Left cardiac atrium (tissue), 4 donors: ENCODE measurements at places on chromosomes 4 and X. TPM values are rescaled to one million over a fixed set of nuclear protein-coding genes. Genes with fewer than 3 reads are reported as not detected.
A peak's percentile ranks its signal among the peaks of the same experiment; 100 is the strongest.

GRCh38 chr4:14926368-14926767, 75.9 kb upstream of the CPEB2 start:
- no peak for DNase-seq

GRCh38 chr4:25807102-25807728, 55.6 kb downstream of the SEL1L3 start:
- no peak for DNase-seq

CXorf49 gene
- total RNA-seq, result not detected

DNA sequence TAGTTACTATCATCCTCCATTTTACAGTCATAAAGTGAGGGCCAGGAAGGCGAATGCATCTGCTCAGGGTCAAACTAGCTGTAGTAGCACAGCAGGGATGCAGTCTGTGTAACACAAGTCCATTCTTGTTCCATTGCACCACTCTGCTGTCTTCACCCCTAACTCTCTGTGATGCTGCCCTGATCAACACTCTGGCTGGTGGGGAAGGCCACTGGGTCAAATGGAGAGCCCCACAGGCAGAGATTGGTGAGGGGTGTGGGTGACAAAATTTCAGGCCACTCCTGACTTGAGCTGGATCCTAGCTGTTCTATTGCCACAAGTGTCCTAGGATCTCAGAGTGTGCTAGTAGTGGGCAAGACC, 136.5 kb downstream of the PJA1 start:
- no peak for DNase-seq

CSAG3 gene
- total RNA-seq, result not detected

DNA sequence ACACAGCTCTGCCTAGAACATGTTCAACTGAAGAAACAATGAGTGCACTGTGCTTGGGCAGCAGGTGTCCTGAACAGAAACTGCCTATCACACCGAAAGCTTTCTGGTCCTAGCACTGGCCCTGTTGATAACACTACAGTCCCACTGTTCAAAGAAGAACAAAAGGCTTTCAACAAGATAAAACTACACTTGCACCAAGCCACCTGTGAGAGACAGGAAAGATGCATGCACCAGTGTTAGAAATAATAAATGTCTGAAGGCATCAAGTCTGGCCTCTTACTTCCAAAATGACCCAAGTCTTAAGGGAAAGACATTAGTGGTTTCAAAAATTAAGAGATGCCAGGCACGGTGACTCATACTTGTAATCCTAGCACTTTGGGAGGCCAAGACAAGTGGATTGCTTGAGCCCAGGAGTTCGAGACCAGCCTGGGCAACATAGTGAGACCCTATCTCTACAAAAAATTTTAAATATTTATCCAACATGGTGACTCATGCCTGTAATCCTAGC, 68.7 kb downstream of the APBB2 start:
- no peak for DNase-seq

MAOB gene
- total RNA-seq, result 98.1 TPM

GRCh38 chrX:74788545-74789086, 136.6 kb downstream of the NEXMIF start:
- no peak for DNase-seq

PDCL2 gene
- not detected for total RNA-seq

GRCh38 chr4:120685756-120686278, 236.7 kb downstream of the PRDM5 start:
- DNase-seq, result no peak

GRCh38 chrX:140744085-140744484, 34.5 kb downstream of the LINC00632 start:
- DNase-seq, result no peak

GAGE12C gene
- not detected for total RNA-seq

DNA sequence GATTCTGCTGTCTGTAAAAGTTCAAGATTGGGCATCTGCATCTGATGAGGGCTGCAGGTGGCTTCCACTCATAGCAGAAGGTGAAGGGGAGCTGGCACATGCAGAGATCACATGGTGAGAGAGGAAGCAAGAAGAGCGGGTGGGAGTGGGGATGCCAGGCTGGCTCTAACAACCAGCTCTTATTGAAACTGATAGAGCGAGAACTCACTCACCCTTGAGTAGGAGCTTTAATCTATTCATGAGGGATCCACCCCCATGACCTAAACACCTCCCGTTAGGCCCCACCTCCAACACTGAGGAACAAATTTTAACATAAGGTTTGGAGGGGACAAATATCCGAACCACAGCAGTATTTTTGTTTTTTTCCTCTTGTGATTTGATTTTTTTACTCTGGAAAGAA, 45.8 kb downstream of the PHOX2B start:
- DNase-seq, result no peak

DNA sequence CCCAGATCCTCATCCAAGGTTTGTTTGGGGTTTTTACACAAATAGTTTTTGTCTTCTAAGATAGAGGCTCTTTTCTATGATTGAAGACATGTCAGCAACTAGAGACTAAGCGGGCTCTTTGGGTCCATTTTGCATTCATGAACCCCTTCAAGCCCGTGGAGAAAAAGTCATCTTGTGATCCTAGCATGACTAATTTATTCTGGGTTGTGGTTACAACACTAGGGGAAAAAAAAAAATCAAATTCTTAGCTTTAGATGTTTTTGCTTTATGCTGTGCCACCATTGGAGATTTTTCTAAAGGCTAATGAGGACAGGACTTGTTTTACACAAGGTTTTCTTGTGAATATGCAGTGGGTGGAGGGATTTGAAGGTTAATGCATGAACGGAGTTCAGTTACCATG, 440.0 kb downstream of the PCDH7 start:
- no peak for DNase-seq

DNA sequence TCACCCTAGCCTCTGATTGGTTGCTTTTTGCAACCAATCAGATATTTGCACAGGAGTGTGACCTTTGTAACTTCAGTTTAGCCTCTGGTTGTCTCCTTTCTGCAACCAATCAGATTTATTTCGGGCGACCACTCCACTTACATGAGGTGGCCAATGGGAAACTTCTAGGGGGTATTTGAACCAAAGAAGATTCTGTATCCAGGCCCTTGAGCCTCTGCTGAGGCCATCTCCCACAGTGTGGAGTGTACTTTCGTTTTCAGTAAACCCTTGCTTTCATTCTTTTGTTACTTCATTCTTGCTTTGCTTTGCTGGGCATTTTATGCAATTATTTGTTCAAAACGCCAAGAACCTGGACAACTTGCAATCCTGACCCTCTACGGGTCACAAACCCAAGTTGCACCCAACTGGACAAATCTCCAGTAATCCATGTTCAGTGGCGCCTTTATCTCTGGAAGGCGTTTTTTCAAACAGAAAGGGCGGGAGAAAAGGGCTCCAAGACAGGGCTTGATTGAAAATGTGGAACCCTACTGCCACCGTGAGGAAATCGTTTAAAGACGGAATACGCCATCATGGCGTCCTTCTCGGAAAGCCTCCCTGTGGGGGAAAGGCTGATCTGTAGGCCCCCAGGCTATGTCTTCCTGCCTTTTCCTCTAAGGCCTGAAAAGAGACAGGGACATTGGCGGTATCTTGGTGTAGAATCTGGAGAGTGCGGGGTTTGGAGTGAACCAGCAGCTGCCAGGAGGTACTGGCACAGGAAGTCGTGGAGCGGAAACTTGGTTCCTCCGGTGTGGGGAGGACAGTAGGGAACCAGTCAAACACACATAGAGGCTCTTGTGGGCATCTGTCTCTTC, 184.6 kb downstream of the OR13H1 start:
- DNase-seq, result peak; percentile 74

MPC1L gene
- not detected for total RNA-seq

GRCh38 chr4:115711575-115711974, 598.2 kb upstream of the NDST4 start:
- no peak for DNase-seq

DNA sequence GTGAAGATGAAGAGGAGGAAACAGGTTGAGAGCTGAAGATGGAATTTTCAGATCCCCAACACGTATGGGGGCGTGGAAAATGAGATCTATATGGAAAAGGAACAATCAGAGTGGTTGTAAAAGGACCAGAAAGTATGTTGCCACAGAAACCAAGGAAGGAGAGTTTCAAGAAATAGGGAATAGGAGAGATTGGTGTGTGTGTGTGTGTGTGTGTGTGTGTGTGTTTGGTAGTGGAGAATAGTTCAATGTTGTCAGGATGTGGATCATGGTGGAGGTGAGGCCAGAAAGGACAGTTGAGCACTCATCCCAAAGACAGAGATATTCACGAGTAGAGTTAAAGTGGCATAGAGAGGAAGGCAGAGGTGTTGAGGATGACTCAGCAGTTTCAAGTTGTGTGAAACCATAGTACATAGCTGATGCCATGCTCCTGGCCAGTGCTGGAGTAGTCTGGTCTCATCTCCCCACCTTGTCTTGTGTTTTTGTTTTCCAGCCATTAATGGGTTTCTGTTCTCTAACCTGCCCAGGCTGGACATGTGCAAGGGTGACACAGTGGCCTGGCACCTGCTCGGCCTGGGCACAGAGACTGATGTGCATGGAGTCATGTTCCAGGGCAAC, 36.1 kb downstream of the HEPH start:
- no peak for DNase-seq

GRCh38 chr4:144384408-144384807, 243.9 kb upstream of the GYPA start:
- no peak for DNase-seq

GRCh38 chr4:183436417-183436816, 8.0 kb upstream of the CDKN2AIP start:
- no peak for DNase-seq

DNA sequence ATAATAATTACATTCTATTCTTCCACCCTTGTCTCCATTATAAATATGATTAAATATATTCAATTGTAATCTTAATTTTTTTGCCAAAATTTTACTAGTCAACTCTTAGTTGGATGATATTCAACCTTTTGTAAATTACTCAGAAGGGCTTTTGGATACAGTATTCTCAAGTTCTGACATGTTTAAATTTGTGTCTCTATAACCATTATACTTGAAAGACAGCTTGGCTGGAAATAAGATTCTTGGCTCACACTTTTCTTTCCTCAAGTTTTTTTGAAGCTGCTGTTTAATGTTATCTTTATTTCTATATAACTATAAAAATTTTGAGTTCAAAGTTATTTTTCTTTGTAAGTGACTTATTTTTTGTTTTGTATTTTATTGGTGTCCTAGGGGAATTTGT, 214.4 kb downstream of the ARAP2 start:
- no peak for DNase-seq

- no peak for DNase-seq
Observed at GRCh38 chr4:10535912-10536311, 78.7 kb upstream of the ZNF518B start.

DNA sequence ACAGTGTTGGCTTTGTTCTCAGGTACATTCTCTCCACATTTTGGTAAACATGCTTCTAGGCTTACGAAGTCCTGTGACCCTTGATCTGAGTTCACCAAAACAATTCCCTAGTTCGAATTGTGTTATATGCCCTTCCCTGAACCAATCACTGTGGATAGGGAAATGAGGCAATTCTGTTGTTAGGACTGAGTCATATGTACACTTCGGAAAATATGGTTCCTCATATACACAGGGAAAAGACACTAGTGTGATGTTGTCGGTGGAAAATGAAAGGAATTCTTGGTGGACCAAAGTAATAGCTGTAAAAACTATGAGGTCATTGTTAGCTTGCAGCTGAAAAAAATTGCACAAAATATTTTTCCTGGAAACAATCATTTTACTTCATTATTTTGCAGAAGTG, 46.6 kb upstream of the MAGEC2 start:
- DNase-seq, result no peak

CT45A1 gene
- not detected for total RNA-seq

DNA sequence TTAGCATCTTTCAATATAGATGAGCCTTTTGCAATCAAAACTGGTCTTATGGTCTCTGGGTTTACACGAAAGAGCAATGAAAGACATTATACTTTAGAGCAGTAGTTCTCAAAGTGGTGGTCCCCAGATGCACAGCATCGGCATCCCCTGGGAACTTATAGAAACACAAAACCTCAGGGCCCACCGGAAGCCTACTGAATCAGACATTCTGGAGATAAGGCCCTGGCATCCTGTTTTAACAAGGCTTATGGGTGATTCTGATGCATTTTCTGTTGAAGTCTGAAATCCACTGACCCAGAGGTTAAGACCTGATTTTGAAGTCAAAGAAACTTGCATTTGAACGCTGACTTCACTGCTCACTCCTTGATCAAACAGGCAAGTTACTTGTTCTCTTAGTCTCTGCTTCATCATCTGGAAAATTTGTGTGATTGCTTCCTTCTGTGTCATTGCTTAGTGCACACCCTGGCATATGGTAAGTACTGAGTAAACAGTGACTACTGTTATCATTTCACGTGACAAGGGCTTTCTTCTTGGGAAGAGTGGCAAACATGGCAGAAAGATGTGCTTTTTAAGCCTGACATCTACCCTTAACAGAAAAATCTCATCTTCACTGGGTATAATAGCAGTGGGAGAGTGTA, 14.5 kb downstream of the CHRNA9 start:
- no peak for DNase-seq

- no peak for DNase-seq
Observed at GRCh38 chrX:71989768-71990426, 79.3 kb downstream of the NHSL2 start.

PORCN gene
- total RNA-seq, result 11.1 TPM

GRCh38 chr4:71138007-71138615, 144.7 kb downstream of the DCK start:
- no peak for DNase-seq

RRH gene
- not detected for total RNA-seq

ADH1B gene
- total RNA-seq, result 523 TPM

DNA sequence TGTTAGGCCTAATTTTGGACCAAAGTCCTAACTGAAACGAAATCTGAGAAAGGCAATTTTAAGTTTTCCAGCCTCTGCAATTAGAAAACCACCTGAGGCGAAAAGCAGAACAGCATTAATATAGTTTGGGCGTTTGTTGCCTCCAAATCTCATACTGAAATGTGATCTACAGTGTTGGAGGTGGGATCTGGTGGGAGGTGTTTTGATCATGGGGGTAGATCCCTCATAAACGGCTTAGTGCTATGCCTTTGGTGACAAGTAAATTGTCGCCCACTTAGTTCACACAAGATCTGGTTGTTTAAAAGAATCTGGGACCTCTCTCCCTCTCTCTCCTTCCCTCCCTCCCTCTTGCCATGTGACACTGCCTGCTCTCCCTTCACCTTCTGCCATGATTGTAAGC, 5.7 kb downstream of the FAM241A start:
- no peak for DNase-seq

DNA sequence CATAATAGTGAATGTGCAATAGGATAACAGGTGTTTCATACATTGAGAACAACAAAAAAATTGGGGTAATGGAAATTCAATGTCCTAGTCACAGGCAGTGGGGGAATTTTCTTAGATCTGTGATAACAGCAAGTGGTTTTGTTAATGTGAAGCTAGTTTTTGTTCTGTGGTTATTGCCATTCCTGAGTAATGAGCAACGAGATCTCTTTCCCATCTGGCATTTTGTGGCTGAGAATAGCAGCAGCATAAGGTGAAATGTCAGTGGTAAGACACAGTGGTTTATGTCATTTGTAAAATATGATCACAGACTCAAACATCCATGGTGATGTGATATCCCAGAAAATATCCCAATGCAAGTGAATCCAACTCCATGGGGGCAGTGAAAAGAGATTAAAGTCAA, 497.5 kb downstream of the KCNIP4 start:
- DNase-seq, result no peak

GRCh38 chr4:11344916-11345315, 83.8 kb downstream of the HS3ST1 start:
- DNase-seq, result no peak

DRP2 gene
- 0.12 TPM for total RNA-seq

- no peak for DNase-seq
Observed at GRCh38 chrX:155270969-155271368, 6.7 kb upstream of the RAB39B start.

GRCh38 chrX:129403974-129404669, 119.2 kb downstream of the SMARCA1 start:
- DNase-seq, result no peak
